ENCODE measurements at places on chromosomes 6 and 20.

DNA sequence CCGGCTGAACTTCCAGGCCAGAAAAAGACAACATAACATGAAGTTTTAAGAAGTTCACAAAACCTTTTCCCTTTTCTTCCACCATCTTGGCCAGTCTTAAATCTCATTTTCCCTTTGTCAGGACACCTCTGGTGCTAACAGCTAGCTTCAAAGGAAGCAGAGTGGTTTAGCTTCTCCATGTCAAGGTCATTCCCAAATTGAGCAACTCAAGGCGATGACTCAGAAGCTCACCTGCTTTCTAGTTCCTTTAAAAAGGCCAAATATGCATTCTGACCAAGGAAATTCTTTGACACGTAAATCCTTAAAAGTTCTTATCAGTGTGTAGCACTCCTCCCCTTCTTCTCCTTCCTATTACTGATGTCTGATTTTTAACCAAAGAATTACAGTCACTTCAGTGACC lies 69.6 kb upstream of the VGLL2 start:
- DNase-seq: no peak

DNA sequence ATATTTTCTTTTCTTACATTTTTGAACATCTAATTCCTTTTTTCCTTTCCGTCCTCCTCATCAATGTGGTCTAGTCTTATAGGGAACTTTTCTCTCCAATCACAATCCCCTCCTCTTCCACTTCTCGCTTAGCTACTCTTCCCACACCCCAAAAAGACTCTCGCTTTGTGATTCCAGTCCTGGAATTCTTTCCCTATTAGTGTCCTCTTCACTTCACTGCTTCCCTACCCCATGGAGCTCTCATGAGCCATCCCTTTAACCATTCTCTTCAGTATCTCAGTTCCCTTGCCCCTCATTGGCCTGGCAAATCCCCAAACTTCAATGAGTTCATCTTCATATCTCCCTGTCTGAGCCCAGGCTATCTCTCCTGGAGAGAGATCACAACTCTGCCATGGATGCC lies 55.3 kb upstream of the CEP85L start:
- no peak for DNase-seq

GRCh38 chr20:58374906-58375758 lies 13.9 kb upstream of the VAPB start:
- no peak for DNase-seq

- no peak for DNase-seq
Measured at GRCh38 chr20:2283706-2284423, 11.9 kb upstream of the TGM3 start.

GRCh38 chr6:104321301-104321700 lies 538.4 kb downstream of the HACE1 start:
- DNase-seq: no peak

DNA sequence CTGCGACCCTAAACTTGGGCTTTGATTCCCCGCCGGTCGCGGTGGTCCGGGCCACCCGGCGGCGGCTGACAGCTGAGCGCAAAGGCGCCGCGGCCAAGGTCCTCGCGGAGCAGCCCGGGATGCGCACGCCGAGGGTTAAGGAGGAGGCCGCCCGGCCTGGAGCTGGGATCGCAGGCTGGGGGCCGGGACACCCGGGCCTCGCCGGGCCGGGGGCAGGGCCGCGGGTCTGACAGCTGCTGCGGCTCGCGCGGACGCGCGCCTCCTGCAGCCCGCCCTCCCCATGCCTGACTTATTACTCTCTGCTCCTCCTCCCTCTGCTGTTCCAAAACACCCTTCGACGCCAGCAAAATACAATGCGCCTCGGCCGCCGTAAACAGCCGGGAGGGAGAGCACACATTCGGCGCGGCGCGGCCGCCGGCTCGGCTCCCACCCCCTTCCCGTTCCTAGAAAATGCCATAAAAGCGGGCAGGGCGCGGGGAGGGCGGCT lies 746 bp downstream of the BACH2 start:
- DNase-seq: peak; percentile 83

DNA sequence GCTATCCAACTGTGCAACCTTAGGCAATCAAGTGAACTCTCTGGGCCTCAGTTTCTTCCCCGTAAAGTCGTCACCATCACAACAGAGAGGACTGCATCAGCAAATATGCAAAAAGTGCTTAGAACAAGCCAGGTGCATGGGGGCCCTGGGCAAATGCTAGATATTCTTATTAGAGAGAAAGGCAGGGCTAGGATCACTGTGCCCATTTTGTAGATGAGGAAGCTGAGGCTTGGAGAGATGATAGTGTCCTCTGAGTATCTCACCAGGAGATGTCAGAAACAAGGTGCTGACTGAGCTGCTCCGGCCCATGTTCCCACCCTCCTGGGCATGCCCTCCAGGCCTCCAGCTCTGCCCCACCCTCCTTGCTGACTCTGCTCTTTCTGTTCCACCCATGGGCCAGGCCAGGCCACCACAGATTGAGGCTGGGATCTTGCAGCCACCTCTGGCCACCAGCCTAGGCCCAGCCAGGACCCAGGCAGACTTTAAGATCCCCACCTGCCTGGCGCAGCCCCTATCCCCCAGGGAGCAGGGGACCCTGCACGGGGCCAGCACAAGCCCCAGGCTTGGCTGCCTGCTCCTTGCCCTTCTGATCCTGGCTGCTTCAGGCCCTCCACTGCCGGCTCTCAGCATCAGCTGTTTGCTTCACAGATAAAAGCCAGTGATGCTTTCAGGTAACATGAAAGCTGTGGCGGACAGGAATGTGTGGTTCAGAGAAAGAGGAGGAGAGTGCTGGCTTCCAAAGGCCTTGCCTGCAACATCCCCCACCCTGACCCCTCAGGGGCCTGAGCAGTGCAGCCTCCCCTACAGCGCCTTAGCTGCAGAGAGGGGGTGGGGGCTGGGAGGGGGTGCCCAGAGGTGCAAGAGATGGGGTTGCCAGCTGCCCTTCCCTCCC lies 47.6 kb downstream of the GRM4 start:
- no peak for DNase-seq

DNA sequence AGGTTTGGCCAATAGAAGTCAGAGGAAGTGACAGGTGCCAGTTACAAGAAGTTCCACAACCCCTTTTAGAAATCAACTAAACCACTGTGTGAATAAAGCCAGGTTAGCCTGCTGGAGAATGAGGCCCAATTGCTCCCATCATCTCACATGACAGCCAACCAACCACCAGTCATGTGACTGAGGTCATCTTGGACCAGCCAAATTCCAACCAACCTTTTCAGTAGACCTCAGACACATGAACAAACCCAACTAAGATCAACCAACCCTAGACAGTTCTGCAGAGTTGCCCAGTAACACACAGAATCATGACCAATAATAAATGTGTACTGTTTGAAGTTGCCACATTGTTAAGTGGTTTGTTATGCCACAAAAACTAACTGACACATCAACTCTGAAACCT lies 44.6 kb upstream of the GGTLC1 start:
- DNase-seq: peak; percentile 41

DNA sequence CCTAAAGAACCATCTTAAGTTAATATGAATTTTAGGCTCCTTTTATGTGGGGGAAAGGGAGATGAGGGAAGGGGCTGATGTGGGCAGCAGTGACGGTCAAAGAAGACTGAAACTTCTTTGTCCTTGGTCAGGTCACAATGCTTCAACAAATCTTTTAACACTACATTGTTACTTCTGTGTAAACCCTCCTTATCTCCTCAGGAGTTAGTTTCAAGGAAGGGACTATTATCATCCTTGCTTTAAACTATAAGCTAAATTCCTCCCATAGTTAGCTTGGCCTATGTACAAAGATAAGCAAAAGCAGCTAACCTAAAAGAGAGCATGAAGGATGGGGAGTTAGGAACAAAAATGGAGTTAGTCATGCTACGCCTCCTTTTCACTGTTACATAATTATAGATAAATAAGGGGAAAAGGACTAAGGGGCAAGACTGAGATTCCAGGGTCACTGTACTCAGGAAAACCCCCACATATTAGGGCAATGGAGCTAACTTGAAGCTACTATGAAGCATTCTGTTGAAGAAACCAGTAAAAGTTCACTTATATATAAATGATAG lies 172.7 kb upstream of the RUNX2 start:
- DNase-seq: no peak

DNA sequence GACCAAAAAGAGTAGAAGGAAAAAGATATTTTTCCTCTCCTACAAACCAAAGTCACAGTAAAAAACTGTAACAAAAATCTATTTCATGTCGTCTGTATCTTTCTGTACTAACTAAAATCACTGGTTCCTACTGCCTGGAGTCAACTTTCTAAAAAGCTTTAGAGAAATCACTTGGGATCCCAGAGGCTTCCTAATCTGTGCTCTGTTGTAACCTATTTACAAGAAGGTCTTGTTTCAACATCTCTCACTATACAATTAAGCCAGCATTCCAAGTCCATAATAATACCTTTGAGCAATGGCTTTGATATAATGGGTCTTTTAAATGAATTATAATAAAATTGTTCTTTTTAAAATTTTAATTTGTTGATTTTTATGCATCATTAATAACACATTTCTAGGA lies 20.4 kb downstream of the RAB23 start:
- no peak for DNase-seq

DNA sequence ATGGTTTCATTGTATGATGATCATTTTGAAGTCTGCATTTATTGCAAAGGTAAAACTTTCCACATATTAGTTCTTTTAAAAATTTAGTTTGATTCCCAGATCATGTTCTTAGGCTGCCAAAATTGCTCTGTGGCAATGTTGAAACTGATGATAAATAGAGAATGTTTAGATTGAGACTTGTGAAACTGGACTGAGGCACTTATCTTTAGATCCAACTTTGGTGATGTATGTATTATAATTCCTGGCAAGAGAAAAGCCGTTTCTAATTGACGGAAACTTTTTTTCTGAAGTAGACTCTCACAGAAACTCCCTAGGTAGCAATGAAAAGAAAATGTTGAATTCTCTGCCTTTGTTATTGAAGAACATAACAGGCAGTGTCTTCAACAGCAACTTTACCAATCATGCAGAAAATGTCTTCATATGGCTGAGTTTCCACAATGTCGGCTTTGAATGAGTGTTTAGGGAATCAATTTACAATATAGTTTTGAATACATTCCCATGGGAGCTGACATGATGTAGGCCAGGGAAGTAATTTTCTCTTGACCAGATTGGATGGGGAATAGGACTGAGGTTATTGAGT lies 456.2 kb downstream of the CD109 start:
- DNase-seq: no peak

DNA sequence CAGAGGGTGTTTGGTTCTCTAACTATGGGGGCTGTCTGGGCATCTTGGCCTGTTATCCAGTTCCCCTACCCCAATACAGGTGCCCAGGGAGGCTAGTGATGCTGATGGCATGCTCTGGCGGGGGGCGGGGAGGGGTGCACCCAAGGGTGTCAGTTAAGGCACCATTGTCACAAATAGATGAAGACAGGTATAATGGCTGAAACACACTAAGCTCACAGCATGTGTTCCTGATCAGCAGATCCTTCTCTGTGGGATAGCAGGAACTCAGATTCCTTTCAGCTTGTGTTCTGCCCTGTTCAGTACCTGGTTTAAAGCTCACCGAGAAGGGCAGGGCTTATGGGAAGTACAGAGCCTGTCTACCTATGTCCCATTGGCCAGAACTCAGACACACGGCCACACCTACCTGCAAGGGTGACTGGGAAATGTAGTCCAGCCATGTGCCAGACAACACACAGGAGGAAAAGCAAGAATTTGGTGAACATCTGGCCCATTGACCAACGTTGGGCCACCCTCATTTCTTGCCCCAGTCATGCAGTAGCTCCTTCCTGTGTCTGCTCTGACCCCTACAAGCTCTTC lies 3.4 kb upstream of the RSPO4 start:
- DNase-seq: no peak

- DNase-seq: no peak
Measured at GRCh38 chr6:82246802-82247504, 591 bp downstream of the IBTK start.

- no peak for DNase-seq
Measured at GRCh38 chr6:170268216-170269129, 22.4 kb downstream of the DLL1 start.

- no peak for DNase-seq
Measured at GRCh38 chr6:38701551-38701950, 1.4 kb downstream of the GLO1 start.

- DNase-seq: no peak
Measured at GRCh38 chr6:109053336-109053735, 41.3 kb downstream of the SESN1 start.

- no peak for DNase-seq
Measured at GRCh38 chr6:107658920-107659865, 164.9 kb downstream of the SCML4 start.

DNA sequence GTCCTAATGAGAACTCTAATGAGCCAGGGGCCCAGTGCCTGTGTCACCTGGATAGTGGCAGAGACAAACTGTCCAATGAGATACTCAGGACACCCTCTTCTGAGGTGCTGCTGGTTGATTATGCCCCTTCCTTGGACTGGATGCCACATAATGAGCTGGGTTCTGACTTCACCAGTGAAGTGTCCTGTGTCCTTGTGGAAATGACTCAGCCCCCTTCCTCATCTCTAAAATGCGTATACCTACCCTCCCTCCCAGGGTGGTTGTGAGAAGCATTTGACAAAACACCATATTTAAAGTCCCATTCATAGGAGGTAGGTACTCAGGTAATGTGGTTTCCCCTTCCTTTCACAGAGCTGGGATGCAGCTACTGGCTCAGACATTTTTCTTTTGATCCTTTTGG lies 28.4 kb upstream of the RNF24 start:
- DNase-seq: no peak

DNA sequence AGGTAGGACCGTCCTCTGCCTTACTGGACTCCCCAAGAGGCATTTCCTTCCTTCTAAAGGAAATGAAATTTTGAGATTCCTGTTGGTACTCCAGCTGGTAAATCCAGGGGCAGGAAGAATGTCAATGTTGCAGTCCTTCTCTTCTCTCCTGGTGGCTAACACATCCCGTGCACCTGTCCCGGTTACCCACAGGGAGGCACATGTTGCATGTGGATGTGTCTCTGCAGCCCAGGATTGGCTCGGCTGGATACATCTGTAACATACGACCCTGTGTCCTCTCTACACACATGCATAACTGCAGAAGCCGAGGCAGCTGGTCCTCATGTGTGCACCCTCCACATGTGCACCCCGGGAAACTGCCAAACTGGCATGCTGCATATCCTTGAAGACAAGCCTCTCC lies 1.3 kb upstream of the LRFN2 start:
- DNase-seq: no peak
